ENCODE measurements at places on chromosomes 12 and 14.

GRCh38 chr14:93911975-93912615, 15.0 kb upstream of the FAM181A start:
- DNase-seq, result no peak

- DNase-seq, result no peak
These were observed 184.9 kb upstream of the PRMT8 start for GRCh38 chr12:3305904-3306619.

DNA sequence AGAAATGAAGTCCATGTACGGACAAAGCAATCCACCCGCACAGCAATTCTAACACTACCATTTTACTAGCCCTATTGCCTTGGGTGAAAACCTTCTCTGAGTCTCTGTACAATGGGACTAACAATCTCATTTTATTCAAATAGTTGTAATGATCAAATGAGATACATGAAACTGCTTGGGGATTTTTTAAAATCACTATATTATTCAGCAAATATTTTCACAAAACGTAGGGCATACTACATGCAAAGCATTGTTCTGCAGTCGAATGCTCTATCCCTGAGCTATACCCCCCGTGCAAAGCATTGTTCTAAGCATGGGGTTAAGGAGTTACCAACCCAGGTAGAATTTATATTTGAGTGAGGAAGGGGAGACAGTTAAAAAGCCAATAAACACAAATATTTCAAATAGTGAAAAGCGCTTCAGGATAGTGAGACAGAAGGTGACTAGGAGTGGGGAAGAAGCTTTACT, 554 bp upstream of the ATF7 start:
- DNase-seq, result no peak

DNA sequence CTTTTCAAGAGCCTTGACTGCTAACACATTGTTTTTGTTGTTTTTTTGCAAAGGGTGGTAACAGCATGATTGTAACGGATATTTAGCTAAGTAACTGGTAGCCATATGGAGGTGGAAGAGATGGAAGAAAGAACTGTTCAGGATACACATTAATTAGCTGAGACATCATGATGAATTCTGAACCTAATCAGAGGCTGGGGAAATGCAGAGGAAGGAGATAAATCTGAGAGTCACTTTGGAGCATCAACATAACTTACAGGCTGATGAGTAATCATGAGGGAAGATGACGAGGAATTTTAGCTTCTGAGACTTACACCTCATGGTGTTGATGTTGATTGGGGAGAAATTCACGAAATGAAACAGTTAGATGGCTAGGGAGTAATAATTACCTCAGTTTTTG, 62.3 kb downstream of the NIN start:
- no peak for DNase-seq

GRCh38 chr12:59700153-59700450, 104.3 kb downstream of the SLC16A7 start:
- no peak for DNase-seq

- no peak for DNase-seq
These were observed 19.8 kb downstream of the ABCC9 start for GRCh38 chr12:21921436-21921835.

DNA sequence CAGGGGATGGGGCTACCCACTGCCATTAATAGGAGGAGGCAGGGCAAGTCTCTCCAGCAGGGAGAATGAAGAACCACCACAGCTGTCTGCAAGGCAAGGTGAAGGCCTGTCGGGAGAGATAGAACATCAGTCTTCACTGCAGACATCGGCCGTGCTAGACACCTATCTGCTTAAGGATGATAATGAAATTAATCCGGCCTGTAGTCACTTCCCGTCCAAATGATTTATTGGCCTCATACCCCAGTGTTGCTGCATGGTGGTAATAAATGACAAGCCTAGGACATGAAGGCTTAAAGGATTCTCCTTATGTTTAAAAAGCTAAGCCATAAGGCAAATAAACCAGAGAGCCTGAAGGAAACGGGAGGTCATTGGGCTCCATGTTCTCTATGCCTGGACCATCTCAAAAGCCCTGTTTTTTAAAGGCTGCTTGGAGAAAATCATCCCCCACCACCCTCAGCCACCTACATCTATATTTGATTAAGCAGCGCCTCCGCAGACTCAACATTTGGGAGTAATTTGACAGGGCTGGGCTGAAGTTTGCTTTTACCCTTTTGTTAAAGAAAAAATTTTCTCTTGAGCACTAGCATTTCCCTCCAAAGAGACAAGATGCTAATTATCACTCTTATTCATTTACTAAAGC, 137.7 kb downstream of the PLXNC1 start:
- no peak for DNase-seq

DNA sequence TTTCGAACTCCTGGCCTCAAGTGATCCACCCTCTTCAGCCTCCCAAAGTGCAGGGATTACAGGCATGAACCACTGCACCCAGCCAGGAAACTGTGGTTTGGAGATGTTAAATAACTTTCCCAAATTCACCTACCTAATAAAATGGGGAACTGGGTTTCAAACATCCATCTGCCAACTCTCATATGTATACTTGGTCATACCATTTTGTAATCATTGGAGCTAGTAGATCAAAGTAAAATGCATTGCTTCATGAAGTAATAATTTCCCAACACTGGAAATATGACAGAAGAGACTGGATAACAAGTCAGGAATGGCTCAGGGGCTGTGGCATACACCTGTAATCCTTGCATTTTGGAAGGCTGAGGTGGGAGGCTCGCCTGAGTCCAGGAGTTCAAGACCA, 5.3 kb upstream of the HECTD1 start:
- no peak for DNase-seq

GRCh38 chr12:94152292-94153078, 4.1 kb downstream of the PLXNC1 start:
- DNase-seq, result no peak

GRCh38 chr14:65387628-65388027, 24.9 kb upstream of the FUT8 start:
- DNase-seq, result no peak
